GM23248 (cell line): ENCODE measurements at places on chromosomes 6 and 20.
A peak's percentile ranks its signal among the peaks of the same experiment; 100 is the strongest.

GRCh38 chr6:25458485-25458884 lies 179.3 kb downstream of the CARMIL1 start:
- DNase-seq = peak; percentile 90

DNA sequence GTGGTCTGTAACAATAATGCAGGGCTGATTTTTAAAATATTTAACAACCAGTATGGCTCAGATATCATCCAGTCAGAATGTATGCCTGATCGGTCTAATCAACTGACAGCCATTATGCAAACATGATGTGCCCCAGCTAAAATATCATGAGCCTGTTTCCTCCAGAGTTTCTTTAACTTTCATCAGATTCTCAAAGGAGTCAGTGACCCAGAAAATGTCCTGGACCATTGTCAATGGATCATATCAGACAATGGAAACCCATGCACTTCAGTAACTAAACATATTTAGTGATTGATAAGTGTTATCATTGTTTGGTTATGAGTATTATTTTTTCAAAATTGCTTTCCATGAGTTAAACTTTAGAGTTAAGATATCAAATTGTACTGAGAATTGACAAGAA lies 173.5 kb downstream of the LMBRD1 start:
- DNase-seq = no peak

DNA sequence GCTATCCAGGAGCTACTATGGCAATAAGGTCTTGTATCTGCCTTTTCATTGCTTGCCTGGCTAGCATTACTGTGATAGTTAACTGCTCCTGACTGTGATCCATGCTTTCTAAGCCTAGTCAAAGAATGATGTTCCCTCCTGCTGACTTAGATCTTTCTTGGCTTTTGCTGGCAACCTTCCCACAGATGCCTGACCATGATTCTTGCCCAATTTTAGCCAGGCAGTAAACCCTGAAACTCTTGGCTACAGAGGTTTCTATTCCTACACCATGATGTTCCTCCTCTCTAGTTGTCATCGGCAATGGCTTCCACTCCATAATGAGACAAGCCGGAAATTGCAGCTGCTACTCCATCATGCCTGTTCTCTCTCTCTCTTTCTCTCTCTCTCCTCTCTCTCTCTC lies 238.1 kb downstream of the HAO1 start:
- DNase-seq = peak; percentile 32

- DNase-seq = no peak
These were observed 8.5 kb upstream of the FABP7 start for GRCh38 chr6:122770835-122771601.

DNA sequence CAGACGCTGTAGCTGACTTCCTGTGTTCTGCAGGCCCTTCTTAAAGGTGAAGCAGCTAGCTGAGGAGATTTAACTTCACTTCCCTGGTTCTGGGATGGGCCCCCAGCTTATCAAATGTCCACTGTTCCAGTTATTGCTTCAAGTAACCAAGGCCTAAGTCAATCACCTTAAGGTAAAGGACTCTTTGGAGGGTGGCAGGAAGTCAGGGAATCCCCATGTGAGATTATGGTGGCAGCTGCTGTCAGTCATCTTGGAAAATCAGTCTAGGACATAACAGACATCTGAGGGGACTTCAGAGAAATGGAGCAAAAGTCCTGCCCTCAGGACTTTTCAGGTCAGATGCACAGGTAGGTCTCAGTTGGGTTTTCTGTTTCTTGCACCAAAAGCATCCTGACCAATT lies 3.8 kb downstream of the ELOVL5 start:
- no peak for DNase-seq

- DNase-seq = no peak
These were observed 256.1 kb upstream of the PLCB4 start for GRCh38 chr20:8812817-8813216.

DNA sequence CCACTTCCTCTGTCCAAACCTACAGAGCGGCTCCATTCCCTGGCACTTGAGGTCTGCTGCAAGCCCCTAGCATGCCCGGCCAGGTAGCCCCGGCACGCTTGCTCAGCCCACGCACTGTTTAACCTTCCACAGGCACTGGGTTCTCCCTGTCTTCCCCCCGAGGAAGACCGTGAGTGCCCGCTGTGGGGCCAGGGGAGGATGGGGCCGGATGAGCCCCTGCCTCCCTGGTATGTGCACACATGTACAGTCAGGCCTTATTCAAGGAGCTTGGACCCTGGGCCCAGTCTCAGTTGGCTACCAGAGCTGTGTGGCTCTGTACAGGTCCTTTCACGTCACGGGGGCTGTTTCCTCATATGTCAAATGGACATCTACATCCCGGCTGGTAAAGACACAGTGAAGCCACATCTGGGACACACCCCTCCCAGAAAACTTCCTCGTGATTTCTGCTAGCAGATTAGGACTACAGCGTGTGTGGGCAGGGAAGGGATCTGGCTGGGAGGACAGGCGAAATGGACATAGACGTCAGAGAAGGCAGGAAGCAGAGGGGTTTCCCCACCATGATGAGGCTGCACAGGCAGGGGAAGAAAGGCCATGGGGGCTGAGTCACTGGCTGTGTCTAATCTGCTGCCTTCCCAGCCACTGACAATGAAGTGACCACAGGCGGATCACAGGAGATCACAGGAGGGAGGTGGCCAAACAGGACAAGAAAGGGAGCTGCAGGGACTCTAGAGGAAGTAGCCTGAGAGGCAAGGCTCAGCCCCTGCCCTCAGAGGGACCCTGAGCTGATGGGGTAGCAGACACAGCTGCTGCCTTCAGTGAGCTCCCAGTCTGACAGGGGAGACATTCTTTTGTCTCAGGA lies 62.9 kb downstream of the MRPL14 start:
- peak; percentile 97 for DNase-seq

GRCh38 chr6:27650620-27651370 lies 177.9 kb upstream of the ZNF184 start:
- peak; percentile 51 for DNase-seq

GRCh38 chr6:116409756-116410155 lies 39.0 kb downstream of the DSE start:
- DNase-seq = no peak

GRCh38 chr6:44642349-44642748 lies 254.8 kb downstream of the CDC5L start:
- no peak for DNase-seq

GRCh38 chr6:45504947-45505346 lies 127.2 kb upstream of the SUPT3H start:
- DNase-seq = peak; percentile 74

- DNase-seq = peak; percentile 83
These were observed 53.0 kb upstream of the AIG1 start for GRCh38 chr6:143007646-143008045.

- DNase-seq = no peak
These were observed 468.0 kb downstream of the PREX1 start for GRCh38 chr20:48359692-48360341.

- DNase-seq = peak; percentile 81
These were observed 724 bp downstream of the CDKN1A start for GRCh38 chr6:36679043-36679833.

DNA sequence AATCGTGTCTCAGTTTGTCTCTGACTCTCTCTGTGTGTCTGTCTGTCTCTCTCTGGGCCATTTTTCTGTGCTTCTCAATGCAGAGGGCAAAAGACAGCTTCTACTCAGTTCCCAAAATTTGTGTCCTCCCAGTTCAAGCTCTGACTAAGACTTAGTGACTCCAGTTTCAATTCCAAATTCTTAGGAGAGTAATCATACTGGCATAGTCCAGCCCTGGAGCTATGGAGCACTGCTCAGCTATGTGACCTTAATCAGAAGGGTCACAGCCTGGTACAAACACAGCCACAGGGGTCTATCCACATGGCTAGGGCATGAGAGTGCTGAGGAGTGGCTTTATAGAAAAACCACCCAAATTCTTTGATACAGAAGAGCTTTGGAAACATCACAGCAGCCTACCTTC lies 91.9 kb downstream of the FOXF2 start:
- DNase-seq = peak; percentile 96

- peak; percentile 62 for DNase-seq
These were observed 2.0 kb downstream of the EDEM2 start for GRCh38 chr20:35145141-35145564.

- DNase-seq = no peak
These were observed 411.5 kb downstream of the PKHD1 start for GRCh38 chr6:51675922-51676275.

DNA sequence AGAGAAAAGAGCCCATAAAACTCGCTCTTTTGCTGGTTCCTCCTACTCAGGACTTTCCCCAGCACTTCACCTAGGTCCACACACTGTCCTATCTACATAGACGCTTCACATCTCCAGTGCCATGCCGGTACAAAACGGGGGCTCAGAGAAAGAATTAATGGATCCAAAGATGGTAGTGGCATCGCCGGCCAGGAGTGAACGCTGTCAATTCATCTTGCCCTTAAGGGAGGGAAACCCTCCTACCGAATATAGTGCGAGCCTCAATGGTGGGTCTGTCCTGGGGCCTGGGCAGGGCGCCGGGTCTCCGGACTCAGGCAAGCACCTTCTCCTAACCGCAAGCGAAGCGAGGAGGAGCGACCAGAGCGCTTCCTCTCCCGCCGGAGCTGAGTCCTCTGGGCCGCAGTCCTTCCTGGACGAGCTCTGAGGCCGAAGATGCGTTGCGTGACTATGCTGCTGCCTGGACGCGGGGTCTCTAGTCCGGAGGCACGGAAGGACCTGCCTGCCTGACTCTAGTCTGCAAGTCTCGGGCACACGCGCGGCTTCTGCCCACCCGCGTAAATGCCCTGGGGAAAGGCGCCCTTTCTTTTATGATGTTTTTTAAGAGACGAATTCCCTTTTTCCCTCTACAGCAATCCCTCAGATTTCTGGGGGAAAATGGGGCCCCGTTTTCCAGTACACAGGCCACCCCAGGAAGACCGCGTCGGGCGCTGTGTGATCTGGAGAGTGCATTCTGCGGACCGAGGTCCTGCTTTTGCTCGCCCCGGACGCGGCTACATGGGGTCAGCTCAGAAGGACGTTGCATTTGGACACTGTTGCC lies 100.1 kb upstream of the PRDM1 start:
- DNase-seq = no peak

DNA sequence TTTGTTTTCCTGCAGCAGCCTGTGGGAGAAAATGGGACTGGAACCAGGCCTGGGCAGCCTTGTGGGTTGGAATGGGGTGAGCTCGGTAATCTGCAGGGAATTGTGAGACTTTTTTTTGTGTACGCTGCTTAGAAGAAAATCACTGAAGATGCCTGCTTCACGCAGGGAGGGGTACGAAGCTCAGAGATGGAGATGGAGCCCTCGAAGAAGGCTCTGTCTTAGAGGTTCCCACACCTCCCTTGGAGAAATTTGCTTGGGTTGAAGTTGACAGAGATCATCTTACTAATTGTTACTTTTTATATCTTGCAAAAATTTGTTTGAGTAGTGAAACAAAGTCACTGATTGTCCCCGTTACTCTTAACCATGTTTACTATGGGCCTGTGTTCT lies 894 bp downstream of the PYGB start:
- DNase-seq = no peak

DNA sequence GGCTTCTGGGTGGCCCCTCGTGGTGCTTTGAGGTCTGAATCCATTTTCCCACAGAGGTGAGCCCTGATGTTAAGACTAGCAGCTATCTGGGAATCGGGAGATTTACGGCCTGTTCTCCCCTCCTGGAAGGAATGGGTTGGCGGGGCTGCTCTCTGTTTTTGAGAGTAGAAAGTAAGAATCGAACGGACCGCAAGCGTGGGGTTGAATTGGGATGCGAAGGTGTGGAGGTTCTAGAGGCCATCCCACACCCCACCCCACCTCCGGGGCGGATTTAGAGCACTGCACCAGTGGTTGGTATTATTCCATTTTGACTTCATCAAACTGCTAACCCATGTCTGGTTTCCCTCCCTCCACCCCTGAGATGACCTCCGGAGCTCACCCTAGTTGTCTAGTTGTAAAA lies 11.5 kb downstream of the PYGB start:
- DNase-seq = no peak

DNA sequence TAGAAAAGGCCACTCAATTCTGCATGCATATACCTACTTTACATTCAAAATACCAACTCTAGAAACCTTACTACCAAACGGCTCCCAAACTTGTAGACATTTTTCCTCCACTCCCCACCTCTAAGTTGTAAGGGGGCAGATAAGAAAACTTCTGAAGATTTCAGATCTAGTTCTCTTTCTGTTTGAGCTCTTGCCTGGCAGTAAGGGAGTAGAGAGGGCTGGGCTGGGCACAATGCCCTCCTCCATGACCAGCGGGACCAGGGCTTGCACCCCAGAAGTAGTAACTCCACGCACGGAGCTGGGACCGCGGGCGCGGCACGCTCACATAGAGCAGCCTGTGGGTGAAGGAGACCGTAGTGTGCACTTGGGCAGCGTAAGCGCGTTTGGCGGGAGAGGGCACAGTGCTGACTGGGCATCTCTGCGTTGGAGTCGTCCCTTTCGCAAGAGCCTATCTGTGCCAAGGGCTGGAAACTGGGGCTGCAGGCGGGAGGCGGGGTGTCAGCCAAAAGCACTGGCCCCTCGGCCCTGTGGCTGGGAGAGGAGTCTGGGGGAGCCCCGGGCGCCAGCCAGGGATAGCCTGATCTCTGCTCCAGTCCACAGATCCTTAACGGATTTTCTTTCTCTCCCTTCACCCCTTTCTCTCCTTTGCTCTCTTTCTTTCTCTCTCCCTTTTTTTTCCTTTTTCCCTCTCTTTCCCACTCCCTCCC lies 32.4 kb downstream of the PHACTR1 start:
- peak; percentile 27 for DNase-seq

DNA sequence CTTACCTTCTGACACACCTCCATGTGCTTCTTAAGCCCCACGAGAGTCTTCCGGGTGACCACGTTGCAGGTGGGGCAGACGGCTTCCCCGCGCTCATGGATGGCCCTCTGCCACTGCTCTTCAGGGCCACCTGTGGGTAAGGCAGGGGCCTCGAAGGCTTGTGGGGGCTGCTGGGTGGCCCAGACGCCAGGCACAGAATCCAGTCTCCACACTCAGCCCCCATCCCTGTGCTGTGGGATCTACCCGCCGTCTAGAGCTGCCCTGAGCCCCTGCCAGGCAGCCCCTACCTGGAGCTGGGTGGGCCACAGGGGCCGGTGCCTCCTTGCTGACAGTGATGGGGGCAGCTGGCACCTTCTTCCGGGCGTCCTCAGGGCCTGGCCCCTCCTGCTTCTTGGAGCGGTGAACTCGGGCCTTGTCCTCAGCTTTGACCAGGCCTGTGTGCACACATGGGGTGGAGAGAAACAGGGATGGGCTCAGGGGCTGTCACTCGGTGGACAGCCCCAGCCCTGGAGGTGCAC lies 5.9 kb downstream of the ZNF512B start:
- DNase-seq = no peak

DNA sequence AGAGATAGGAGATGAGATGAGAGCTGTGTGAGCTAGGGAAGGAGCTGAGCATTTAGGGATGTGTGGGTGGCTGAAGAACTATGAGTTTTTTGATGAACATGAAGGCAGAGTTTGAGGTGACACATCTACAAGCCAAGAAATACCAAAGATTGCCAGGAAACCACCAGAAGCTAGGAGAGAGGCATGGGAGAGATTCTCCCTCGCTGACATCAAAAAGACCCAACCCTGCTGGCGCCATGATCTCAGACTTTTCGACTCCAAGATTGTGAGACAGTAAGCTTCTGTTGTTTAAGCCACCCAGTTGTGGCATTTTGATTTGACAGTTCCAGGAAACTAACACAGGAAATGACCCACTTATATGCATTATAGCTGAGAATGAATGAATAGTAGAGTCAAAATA lies 790.9 kb downstream of the TFAP2A start:
- peak; percentile 82 for DNase-seq

GRCh38 chr20:22723659-22724058 lies 139.3 kb upstream of the FOXA2 start:
- peak; percentile 39 for DNase-seq
